Bronchial epithelial cell (primary cell): ENCODE measurements at places on chromosomes 12 and 14. TPM values are rescaled to one million over a fixed set of nuclear protein-coding genes. Genes with fewer than 3 reads are reported as not detected.

DLK1 gene
- not detected in 2 replicates for total RNA-seq

TTC6 gene
- total RNA-seq, result 0.53 and 1.2 TPM in 2 replicates

KRT79 gene
- total RNA-seq, result under 0.01 and 0.26 TPM in 2 replicates

KRT8 gene
- 146 and 309 TPM in 2 replicates for total RNA-seq

DNAJC22 gene
- total RNA-seq, result 0.13 and 0.26 TPM in 2 replicates

MRPL52 gene
- 33.2 and 38.7 TPM in 2 replicates for total RNA-seq

LAG3 gene
- not detected in 2 replicates for total RNA-seq

RIPK3 gene
- total RNA-seq, result 2.4 and 4.7 TPM in 2 replicates

OASL gene
- 0.79 and 7.9 TPM in 2 replicates for total RNA-seq

SLCO1B1 gene
- not detected in 2 replicates for total RNA-seq

DLGAP5 gene
- total RNA-seq, result 0.26 and 0.38 TPM in 2 replicates

FKBP4 gene
- total RNA-seq, result 66.4 and 81.6 TPM in 2 replicates

VTI1B gene
- total RNA-seq, result 72.1 and 80.6 TPM in 2 replicates

ZNF891 gene
- total RNA-seq, result 0.53 and 0.77 TPM in 2 replicates

MYO1H gene
- total RNA-seq, result 0.13 TPM in 1 of 2 replicates, not detected in the other

TWF1 gene
- 114 and 146 TPM in 2 replicates for total RNA-seq

MYH6 gene
- total RNA-seq, result not detected in 2 replicates

SLC25A21 gene
- 0.53 and 0.64 TPM in 2 replicates for total RNA-seq

CACNA2D4 gene
- total RNA-seq, result 0.13 TPM in 1 of 2 replicates, not detected in the other

SLC25A47 gene
- total RNA-seq, result not detected in 2 replicates

TBC1D30 gene
- total RNA-seq, result 2.6 and 4.2 TPM in 2 replicates

SLC6A15 gene
- total RNA-seq, result 22.9 and 65.0 TPM in 2 replicates

GAS2L3 gene
- 0.53 and 1.0 TPM in 2 replicates for total RNA-seq

SPATA7 gene
- total RNA-seq, result 7.4 and 9.2 TPM in 2 replicates

GLT8D2 gene
- 1.0 and 1.3 TPM in 2 replicates for total RNA-seq

OR6C2 gene
- not detected in 2 replicates for total RNA-seq

RFX4 gene
- not detected in 2 replicates for total RNA-seq

NOXRED1 gene
- total RNA-seq, result 0.26 and 0.51 TPM in 2 replicates

NABP2 gene
- 25.3 and 40.5 TPM in 2 replicates for total RNA-seq

BDKRB2 gene
- 3.2 and 6.5 TPM in 2 replicates for total RNA-seq

KRT6C gene
- total RNA-seq, result 16.8 and 138 TPM in 2 replicates

SERPINA9 gene
- not detected in 2 replicates for total RNA-seq

CNTN1 gene
- 2.4 and 30.3 TPM in 2 replicates for total RNA-seq

RBM19 gene
- 14.0 and 19.0 TPM in 2 replicates for total RNA-seq

SLC7A8 gene
- 1.1 and 9.0 TPM in 2 replicates for total RNA-seq
